ENCODE measurements at places on chromosomes 11 and 22.

DNA sequence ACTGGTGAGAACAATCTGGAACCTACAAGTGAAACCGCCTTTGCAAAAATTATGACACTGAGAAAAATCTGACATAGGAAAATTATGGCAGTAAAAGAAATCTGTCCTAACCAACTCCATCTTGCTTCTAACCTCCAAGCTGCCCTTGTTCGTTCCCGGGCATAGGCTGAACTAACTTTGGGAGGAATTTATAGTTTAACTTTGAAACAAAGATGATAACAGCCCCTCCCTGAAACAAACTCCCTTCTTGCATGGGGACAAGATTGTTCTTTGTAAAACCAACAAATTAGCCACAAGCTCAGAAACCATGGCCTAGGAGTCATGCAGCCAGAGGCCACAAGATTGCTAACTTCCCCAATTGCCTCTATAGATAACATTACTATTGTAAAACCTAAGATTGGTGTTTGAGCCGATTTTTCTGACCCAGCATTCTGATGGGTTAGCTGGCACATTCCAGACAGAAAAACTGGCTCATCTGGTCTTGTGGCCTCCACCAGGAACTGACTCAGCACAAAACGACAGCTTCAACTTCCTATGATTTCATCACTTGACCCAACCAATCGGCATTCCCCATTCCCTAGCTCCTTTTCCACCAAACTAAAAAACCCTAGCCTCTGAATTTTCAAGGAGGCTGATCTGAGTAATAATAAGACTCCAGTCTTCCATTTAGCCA lies 3.6 kb upstream of the CCDC81 start:
- peak; percentile 79 for DNase-seq

DNA sequence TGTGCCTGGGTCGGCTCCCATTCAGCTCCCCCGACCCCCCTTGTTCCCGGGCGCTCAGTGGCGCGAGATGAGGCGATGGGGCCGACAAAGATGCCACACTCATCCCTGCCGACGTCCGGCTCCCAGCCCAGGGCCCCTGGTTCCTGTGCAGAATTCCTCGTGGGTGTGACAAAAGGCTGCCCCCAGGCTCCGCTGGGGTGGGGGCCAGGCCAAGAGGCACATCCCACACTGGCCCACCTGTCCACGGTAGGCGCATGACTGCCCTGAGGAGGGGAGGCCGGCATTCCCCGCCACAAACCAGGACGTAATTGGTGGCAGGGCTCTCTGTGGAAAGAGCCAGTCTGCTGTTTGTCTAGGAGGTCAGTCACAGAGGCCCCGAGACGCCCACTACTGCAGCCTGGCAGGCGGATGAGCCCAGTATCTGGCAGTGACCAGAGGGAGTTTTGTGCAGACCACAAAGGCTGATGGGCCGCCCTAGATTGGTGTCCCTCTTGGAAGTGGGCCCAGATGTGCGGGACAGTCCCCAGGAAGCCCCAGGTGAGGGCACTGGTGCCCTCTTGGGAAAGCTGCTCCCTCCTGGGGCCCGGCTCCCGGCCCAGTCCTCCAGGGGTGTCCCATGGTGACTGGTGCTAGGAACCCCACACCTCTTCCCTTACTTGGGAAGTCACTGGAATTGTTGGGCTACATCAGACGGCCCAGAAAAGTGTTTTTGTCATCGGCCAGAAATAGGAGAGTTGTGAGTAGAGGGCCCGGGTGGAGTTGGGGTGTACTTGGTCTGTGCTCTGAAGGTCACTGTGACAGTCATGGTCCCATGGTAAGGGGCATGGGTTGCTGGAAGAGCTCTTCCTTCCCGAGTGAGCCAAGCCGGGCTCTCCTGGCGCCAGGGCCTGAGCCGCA lies 5.8 kb downstream of the CCND1 start:
- peak; percentile 46 for DNase-seq

GRCh38 chr22:38652859-38653258 lies 3.3 kb downstream of the FAM227A start:
- no peak for DNase-seq

DNA sequence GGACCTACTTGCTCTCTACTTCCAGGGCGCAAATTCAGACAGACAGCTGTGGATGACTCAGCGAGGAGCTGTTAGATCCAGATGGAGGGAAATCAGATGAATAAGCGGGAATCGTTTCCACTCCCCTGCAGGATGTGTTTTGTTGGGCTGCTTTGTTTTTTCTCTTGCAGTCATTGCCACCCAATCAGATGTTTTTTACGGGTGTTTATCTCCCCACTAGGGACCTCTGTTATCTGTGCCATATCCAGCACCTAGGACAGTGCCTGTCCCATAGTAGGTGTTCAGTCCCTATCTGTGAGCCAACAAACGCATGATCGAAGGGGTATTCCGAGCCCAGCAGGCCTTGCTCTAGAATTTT lies 51.1 kb upstream of the PARVG start:
- DNase-seq: peak; percentile 74

DNA sequence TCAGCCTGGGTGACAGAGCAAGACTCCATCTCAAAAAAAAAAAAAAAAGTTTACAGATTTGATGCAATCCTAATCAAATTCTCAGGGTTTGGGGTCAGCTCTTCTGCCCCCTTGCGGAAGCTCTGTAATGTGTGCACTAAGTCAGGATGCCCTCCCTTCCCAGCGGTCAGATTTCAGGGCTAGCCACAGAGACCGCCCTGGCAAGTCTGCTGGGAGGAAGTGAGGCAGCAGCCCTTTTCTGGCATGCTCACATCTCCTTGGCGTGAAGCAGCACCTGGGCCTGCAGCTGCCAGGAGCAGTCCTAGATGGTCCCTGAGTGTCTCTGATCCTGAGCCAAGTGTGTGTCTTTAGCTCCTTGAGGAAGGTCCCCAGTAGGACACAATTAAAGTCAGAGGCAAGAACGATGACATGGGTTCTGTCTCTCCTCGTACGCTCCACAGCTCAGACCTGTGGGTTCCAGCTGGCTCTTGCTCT lies 10.9 kb upstream of the APOBEC3C start:
- peak; percentile 88 for DNase-seq

DNA sequence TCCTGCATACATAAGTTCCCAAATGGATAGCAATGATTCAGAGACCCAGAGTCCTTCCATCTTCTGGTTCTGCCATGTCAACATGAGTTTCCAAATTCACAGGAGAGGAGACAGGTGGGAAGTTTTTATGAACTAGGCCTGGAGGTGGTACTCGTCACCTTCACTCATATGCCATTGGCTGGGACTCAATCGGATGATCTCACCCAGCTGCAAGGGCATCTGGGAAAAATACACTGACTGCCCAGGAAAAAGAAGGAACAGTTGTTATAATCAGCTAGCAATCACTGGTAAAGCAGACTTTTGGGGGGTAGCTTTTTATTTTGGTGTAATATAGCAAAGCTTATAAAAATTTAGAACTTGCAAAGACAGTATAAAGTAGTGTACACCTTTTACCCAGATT lies 83.9 kb downstream of the OTOG start:
- DNase-seq: no peak

GRCh38 chr22:26570115-26570514 lies 19.8 kb downstream of the TPST2 start:
- no peak for DNase-seq

GRCh38 chr11:33898957-33899356 lies 7.1 kb upstream of the LMO2 start:
- no peak for DNase-seq

DNA sequence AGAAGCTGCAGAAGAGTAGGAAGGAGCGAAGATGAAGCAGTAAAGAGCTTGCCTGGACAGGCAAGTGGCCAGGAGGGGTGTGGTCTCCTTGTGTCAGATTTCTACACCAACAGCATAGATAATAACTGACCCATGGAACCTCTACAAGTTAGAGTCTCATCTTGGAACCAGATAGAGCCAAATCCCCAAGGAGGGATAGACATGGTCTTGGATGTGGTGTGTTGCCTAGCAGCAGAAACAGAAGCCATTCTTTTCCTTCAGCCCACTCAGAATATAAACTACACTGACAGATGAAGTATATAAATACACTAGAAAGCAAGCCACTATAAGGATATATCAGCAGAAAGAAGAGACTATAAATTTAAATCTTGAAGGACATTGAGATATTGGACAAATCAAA lies 4.3 kb upstream of the CARD16 start:
- no peak for DNase-seq

GRCh38 chr22:23248583-23248982 lies 68.3 kb downstream of the BCR start:
- peak; percentile 32 for DNase-seq

GRCh38 chr11:77170107-77170506 lies 42.1 kb downstream of the MYO7A start:
- DNase-seq: no peak

DNA sequence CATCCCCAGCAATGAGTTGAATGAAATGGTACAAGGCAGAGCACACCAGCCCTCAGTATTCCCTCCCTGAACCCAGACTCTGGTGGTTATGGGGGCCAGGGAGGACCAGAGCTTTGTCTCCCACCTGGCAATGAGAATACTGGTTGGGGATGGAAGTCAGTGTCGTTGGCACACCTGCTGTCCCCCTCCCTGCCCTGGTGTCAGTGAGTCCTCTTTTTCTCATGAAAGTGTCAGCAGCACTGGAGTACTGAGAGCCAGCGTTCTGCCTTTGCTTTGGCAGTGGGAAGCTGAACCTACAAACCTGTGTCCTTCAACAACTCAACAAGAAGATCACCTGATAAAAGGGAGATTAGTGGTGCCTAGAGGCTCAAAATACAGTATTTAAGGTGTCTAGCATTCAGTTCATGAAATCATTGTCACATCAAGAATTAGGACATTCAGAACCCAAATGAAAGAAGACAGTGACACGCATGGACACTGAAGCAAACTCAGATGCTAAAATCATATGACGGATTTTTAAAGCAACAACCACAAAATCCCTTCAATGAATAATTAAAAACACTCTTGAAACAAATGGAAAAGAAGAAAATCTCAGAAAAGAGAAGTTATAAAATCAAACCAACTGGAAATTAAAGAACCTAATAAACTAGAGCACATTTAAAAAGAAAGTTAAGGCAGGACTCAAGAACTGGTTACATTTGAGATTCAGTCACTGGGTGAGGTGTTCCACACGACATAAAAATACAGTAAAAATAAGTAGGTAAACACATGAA lies 77.5 kb upstream of the VPREB1 start:
- no peak for DNase-seq

DNA sequence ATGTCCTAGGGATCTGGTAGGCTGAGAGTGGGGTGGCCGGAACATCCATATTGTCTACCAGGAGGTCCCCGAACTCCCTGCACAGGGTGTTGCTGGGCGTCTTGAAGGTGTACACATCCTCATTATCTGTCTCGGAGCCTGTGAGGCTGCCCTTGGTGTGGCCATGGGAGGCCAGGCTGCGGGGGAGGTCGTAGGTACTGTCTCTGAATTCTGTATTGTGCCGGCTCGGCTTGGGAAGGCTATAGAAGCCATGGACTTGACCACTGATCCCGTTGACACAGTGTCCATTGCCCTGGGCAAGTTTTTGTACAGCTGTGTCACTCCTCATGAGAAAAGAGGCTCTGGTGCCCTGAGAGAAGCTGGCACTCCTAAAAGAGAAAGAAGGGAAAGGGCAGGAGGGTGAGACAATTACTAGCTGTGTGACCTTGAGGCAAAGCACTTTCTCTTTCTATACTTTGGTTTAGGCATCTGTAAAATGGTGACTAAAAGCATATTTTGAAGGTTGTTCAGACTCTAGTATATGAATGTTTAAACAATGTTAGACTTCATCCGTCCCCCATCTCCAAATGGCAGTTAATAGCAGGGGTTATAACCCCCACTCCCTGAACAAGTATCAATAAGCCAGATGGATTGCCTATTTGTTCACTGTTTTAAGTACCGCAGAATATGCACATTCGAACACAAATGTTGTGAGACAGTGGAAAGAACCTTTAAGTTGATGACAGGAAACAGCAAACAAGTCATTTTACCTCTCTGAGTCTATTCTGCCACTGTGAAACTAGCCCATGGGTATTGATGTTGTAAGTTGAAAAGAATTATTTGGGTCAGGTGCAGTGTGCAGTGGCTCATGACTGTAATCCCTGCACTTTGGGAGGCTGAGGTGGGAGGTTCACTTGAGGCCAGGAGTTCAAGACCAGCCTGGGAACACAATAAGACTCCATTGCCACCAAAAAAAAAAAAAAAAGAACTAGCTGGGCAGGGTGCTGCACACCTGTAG lies 38.3 kb downstream of the USP35 start:
- no peak for DNase-seq

DNA sequence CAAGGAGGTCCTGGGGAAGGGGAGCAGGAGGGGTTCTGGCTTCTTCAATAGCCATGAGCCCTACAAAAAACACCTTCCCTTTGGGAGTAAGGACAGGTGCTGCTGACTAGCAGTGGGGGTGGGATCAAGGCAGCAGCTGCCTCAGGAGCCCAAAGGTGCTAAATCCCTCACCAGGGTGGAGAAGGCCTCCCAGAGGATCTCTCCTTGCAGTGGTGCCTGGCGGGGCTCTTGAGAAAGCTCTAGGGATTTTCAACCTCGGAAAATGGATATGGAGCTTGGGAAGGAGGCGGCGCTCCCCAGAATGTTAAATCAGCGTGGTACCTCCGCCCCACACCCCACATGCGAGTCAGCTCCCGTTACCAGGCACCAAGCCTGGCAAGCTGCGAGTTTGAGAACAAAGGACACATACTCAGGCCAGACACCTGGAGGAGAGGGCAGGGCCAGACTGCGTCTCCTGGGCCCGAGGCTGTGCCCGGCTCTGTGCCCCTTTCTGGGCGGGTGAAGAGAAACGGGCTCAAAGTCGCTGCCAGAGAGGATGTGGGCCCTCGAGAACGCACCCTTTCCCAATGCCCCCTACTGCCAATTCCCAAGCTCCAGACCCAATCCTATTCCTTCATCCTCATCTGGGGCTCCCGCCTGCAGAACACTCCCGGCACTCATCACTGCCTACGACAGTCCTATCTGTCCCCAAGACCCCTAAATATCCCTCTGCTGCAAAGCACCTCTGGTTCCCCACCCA lies 139.0 kb downstream of the BRD1 start:
- no peak for DNase-seq

DNA sequence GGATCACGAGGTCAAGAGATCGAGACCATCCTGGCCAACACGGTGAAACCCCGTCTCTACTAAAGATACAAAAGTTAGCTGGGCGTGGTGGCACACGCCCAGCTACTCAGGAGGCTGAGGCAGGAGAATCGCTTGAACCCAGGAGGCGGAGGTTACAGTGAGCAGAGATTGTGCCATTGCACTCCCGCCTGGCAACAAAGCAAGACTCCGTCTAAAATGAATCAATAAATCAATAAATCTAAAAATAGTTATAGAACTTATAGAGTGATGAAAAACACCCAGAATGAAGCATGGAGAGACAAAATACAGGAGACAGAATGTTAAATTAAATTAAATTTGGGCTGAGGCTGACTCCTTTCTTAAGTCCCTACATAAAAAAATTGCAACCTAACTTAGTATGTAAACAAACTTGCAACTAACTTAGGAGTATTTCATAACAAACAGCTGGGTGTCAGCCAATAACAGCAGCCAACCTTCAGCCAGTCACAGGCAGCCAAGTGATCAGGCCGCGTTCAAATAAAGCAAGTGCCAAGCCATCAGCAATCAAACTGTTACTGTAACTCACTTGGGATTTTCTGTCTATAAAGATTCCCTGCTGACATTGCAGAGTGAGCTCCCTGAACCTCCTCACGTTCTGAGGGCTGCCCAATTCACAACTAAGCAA lies 7.3 kb upstream of the TP53AIP1 start:
- DNase-seq: peak; percentile 15

Measured in GM23248 (cell line).